ENCODE measurements at places on chromosomes 13 and 19.
A peak's percentile ranks its signal among the peaks of the same experiment; 100 is the strongest.

- no peak for DNase-seq
Observed at GRCh38 chr13:41049480-41050440, 11.5 kb upstream of the WBP4 start.

- DNase-seq, result no peak
Observed at GRCh38 chr19:35790981-35791813, 15.8 kb downstream of the ARHGAP33 start.

DNA sequence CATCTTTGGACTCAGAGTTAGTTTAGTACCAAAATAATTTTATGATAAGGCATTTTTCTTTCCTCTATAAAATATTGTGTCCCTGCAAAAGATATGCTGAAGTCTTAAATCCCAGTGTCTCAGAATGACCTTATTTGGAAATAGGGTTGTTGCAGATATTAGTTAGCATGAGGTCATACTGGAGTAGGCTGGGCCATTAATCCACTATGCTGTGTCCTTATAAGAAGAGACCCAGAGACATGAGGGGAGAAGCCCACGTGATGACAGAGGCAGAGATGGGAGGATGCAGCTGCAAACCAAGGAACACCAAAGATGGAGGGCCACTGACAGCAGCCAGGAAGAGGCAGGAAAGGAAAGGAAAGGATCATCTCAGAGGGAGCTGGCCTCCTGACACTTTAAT, 6.4 kb downstream of the POGLUT2 start:
- no peak for DNase-seq

GRCh38 chr13:63198071-63198470, 1782.4 kb upstream of the PCDH20 start:
- no peak for DNase-seq

GRCh38 chr19:39196860-39197562, at the start of gene NCCRP1:
Gene NCCRP1, plus strand, starts transcription at chr19:39196964. Its CDS starts 19 bp downstream, at chr19:39196983.
- DNase-seq, result no peak

DNA sequence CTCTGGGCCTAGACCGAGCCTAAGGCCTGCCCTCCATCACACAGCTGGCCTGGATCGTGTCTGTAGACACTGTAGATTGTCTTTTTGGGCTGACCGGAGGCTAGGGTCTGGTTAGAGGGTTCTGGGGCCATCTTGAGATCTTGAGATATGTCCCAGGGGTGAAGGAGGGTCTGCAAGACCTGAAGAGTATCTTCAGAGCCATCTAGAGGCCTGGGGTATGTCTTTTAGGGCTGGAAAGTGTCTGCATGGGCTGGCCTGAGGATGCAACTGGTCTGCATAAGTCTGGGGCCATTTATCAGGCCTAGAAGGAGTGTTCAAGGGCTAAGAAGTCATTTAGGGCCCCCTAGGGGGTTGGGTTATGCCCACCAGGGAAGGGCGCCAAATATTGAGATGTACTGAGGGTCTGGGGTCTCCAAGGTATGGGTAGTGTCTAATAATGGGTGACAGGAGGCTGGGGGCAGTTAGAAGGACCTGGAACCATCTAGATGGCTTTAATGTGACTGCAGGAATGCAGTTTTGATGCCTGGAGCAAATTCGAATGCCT, 555 bp downstream of the SCAF1 start:
- DNase-seq, result no peak

- DNase-seq, result no peak
Observed at GRCh38 chr13:111474136-111475002, 153.9 kb downstream of the TEX29 start.

GRCh38 chr13:40370661-40371060, 295.8 kb downstream of the FOXO1 start:
- DNase-seq, result no peak

- no peak for DNase-seq
Observed at GRCh38 chr19:16373532-16373931, 48.9 kb downstream of the KLF2 start.

DNA sequence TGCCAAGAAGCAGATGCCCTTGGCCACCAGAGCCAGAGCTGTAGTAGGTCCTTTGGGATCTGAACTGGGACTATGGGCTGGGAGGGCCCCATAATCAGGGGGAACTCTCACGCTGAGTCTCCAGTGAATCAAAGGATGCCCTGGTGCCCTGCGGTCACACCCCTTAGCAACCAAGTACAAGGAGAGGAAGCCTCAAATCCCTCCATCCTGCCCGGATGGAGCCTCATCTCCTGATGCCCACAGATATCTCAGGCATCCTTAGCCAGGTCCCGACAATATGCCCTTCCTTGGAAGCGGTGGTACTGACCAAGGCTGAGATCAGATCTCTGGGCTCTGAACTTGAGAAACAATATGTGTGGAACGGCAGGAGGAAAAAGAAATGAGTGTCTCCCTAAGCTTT, 1.7 kb downstream of the PLEKHA4 start:
- no peak for DNase-seq

DNA sequence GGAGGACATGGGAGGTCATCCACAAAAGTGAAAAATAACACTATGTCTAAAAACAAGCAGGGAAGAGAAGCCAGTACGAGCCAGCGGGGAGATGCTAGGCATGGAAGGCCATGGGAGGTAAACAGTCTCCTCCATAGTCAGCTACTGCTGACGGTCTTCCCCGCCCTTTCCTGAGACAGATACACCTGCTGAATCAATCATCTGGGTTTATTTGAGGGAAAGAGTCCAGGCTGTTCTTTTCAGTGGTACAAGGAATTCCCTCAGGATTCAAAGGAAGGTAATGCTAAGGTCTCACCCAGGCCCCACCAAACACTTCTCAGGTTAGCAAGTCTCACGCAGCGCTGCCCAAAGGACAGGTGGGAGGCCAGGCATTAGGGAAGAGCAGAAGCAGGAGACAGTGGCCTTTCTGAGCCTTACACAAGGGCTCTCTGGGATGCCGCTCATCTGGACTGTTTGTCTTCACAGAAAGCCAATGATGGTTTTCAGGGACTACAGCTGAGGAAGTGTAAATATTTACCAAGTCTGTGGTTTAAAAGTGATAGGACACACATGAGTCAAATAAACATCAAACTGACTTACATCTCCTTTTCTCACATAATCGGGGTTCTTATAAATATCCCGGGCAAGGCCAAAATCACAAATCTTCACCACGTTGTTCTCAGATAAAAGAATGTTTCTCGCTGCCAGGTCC, 173.9 kb downstream of the FLT1 start:
- DNase-seq, result no peak

DNA sequence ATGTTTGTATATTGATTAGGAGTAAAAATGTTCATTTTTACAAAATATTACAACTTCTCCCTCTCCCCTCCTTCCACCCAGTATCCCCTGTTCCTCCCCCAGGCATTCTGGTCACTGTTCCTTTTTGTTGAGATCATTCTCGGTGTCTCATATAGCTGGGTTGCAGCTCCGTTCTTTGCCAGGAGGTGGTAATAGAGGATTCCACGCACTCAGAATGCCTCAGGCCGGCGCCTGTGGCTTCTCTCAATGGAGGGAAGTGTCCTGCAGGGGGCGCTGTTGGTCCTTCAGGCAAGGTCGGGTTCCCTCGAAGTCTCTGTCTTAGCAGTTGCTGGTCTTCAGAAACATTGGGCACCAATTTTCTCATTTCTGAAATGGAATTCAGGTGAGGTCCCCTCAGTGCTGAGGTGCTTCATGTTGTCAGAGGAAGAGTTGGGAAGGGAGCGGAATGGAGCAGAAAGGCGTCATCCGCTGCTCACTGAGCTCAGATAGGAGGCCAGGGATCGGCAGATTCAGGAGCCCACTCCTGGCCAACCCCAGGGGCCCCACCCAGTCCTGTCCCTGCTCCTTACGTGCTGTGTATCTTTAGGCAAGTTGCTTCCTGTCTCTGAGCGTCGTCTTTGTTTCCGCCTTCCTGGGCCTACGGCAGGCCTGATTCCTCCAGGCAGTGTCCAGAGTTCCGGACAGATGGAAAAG, 10.3 kb upstream of the GARIN5A start:
- peak; percentile 44 for DNase-seq

- DNase-seq, result no peak
Observed at GRCh38 chr13:110275931-110276552, 30.9 kb downstream of the COL4A1 start.

GRCh38 chr19:31356587-31357314, 7.5 kb upstream of the TSHZ3 start:
- DNase-seq, result peak; percentile 47

GRCh38 chr13:113815151-113816058, 48.5 kb downstream of the GAS6 start:
- no peak for DNase-seq

DNA sequence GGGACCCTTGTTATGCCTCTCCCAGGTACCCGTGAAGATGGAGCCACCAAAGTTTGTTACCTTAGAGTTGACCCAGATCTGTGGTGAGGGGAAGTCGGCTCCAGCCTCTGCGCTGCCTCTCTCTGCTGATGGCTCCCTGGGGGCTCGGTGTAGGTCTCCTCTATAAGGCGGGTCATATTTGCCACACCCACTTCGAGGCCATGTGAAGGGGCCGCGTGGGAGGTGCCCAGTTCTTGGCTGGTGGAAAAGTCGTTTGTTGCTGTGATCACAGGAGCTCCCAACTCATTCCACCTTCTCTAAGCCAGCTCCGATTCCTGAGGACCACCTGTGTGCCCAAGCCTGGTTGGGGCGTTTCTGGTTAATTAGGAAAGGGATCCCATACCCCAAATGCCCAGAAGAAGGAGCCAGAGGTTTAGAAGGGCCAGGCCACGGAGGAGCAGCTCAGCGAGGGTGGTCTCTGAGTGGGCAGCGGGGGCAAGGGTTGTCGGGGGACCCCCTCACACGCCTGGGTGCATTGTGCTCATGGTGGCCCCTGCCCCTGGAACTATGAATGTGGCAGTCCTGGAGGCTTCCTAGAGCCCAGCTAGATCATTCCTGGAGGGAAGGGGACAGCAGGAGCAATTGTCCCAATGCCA, 296.5 kb downstream of the ZNF536 start:
- no peak for DNase-seq

GRCh38 chr13:96769874-96770273, 224.4 kb downstream of the OXGR1 start:
- no peak for DNase-seq

GRCh38 chr19:13234518-13234917, 84.3 kb downstream of the IER2 start:
- peak; percentile 49 for DNase-seq

- peak; percentile 90 for DNase-seq
Observed at GRCh38 chr19:5803752-5804515, 933 bp upstream of the NRTN start.

DNA sequence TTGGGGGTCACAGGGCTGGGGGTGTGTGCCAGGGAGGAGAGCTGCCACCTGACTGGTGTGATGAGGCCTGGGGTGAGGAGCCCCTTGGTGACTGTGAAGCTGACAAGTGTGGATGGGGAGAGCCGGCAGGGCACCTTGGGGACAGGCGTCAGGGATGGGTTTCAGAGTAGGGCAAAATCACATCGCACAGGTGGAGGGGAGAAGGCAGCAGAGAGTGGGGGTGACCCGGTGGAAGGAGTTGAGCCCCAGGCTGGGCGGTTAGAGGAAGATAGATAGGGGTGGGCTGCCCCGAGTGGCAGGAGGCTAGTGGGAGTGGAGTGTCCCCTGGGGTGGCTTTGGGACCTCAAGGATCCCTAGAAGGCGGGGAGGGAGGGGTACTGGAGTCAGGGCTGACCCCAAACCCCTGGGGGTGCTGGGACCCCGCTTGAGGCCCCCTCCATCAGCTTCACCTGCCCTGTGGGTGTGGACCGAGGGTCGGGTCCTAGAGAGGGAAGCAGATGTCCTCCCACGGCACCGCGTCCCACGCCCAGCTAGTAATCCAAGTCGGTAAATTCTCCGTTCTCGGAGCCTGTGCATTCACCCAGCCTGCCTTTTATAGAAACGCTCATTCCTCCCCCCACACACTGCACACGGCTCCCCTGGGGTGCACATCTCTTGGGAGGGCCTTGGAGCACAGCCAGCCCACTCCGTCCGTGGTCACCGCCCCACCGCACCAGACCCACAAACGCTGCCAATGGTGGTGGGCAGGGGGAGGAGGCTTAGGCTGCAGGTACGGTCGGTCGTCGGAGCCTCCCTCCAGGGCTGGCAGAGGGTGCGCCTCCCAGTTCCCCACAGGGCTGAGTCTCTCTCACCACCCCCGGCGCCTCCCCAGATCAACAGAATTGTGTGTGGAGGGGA, 2.4 kb downstream of the CTXN1 start:
- DNase-seq, result no peak

DNA sequence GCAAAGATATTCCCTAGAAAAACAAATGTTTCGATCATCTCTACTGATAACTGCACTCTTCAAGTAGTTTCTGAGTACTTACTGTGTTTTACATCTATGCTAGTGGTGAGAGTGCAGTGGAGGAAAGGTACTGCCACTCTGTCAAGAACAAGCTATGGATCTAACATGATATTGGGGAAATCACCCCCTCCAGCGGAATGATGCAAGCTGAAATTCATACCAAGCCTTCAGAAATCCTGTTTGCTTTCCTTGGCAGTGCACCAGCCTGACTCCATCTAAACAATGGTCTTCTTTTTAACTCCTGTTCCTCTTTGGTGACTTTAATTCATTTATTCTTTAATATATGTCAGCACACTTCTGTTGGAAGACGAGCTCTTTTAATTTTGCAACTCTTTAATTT, 238.0 kb downstream of the PCDH9 start:
- DNase-seq, result no peak

GRCh38 chr13:65985612-65986011, 1244.5 kb downstream of the PCDH9 start:
- DNase-seq, result no peak

DNA sequence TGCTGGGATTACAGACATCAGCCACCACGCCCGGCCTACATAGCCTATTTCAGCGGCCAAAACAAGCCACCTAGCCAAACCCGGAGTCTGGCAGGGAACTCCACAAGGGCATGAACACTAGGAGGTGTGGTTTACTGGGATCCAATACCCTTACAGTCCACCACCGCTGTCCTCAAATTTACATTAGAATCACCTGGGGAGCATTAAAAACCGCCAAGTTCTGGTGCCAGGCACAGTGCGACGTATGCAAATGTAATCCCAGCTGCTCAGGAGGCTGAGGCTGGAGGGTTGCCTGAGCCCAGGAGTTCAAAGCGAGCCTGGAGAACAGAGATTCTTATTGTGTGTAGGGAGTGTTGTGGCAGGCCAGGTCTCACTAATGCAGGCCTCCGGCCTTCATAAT, 4.2 kb upstream of the AP1M1 start:
- no peak for DNase-seq

DNA sequence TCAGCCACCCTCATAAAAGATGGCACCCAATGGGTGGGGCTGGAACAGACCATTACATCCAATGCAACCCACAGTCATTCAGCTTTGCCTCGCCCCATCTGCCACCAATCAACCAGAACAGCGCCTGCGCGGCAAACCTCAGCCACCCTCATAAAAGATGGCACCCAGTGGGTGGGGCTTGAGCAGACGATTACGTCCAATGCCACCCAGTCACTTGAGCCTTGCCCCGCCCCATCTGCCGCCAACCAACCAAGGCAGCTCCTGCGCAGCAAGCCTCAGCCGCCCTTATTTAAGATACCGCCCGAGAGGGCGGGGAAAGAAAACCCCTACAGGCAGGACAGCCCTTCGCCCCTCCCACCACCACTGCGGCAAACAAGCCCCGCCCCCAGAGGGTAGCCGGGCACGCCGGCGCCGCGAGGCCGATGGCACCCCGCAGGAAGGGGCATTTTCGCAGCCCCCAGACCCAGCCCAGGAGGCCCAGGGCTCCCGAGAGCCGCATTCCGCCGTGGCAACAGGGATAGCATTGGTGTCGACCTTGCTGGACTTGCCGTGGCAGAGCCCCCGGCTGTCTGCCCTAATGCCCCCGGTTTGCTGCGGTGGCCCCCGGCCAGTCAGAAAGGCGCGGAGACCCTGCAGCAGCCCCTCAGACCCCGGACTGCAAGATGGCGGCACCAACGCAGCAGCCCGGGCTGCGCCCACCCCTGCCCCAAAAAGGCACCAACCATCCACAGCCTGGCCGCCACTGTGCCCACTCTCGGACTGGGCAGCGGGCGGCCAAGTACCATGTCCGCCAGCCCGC, 675 bp downstream of the PEG3 start:
- no peak for DNase-seq

- DNase-seq, result no peak
Observed at GRCh38 chr13:101570410-101570809, 117.9 kb downstream of the ITGBL1 start.

Measured in stimulated activated CD4-positive, alpha-beta T cell treated with anti-CD3 and anti-CD28 coated beads, Interleukin-1b, Interleukin-23, amount 100 ng/mL, for 24 hours (primary cell).